Astrocyte (in vitro differentiated cells and primary cell): ENCODE measurements at places on chromosomes 3 and 15. TPM values are rescaled to one million over a fixed set of nuclear protein-coding genes. Genes with fewer than 3 reads are reported as not detected.

DNA sequence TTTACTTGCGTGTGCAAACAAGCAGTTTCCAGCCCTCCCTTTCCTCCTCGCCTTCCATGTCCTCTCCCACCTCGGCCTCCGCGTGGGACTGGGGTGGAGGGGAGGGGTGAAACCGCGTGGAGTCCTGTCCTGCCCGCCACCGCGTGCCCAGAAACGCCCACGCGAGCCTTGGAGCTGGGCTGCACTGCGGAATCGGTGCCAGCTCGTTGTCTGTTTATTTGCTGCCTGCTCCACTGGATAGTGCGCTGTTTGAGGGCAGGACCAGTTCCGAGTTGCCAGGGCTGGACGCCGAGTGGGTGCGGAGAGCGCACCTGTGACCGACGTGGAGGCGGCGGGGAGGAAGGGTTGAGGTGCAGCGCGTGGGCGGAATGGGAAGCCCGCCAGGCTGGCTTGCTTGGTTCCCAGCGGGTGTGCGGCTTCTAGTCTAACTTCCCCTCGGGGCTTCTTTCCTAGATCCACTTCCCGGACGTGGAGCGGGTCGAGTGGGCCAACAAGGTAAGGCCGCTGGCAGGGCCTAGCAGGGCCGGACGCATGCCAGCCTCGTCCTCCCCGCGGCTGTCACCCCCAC, 17.3 kb downstream of the ESYT3 start:
- no peak for DNase-seq

GRCh38 chr3:47634996-47635395, 56.3 kb upstream of the CSPG5 start:
- no peak for DNase-seq

- no peak for DNase-seq
Observed at GRCh38 chr3:143791386-143791785, 56.9 kb downstream of the SLC9A9 start.

DNA sequence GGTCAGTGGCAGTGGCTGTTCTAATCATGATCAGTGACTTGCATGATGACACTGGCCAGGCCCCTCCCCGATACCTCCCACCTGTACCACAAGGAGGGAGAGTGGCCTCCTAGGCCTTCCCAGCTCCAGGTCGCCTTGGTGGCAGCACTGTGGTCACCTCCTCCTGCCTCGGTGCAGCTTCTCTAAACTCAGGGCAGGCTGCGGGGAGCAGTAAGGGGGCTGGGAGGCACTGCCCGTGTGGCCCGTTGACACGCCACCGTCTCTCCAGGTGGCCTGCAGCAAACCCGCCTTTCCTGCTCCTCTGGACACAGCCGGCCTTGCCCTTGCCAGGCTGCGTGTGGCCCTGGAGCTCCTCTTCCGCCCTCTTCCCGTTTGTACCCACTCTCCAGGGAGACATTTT, 184.1 kb downstream of the XXYLT1 start:
- DNase-seq, result no peak

DNA sequence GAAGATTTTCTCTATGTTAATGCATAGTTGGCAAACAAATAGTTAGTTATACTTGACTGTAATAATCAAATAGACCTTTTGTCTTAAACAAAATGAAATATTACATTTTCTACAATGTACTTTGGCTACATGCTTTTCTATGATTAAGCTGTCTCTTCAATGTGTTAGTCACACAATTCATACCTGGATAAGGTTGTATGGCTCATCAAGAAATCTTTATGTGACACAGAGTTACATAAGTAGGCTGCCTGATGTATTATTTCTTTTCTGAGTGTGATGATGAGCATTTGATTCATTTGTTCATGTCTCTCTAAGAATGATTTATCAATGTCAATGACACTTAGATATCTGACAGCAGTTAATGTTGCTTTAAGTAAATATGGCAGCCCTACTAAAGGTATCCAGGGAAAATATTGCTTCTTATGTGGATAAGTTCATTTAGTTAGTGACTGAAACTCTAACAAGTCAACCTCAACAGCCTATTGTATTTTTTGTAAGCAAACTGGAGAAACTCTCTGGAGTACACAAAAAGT, 157.4 kb upstream of the SOX2 start:
- no peak for DNase-seq

CCDC80 gene
- total RNA-seq, result 272 and 333 TPM in 2 replicates

- peak; percentile 65 for DNase-seq
Observed at GRCh38 chr3:45896956-45897355, 10.6 kb downstream of the CCR9 start.

DNA sequence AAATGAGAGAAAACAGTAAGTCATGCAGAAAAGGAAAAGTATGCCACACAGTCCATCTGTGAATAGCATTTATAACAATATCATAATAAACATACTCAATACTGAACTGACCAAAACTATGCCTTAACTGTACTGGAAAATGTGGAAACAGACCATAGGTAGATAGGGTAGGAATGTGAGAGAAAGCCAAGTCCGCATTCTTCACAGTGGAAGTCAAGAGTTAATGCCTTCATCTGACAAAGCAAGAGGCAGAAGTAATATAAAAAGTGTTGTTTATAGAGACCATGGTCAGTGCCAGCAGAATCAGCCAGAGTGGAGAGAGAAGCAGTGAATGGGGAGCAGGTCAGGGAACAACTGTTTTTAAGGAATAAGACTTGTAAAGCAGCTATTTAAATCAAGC, 52.3 kb downstream of the KBTBD12 start:
- peak; percentile 77 for DNase-seq

- peak; percentile 94 for DNase-seq
Observed at GRCh38 chr3:41267975-41268640, 68.8 kb downstream of the CTNNB1 start.

BFSP2 gene
- not detected in 2 replicates for total RNA-seq

CLSTN2 gene
- total RNA-seq, result 80.9 and 85.0 TPM in 2 replicates

DNA sequence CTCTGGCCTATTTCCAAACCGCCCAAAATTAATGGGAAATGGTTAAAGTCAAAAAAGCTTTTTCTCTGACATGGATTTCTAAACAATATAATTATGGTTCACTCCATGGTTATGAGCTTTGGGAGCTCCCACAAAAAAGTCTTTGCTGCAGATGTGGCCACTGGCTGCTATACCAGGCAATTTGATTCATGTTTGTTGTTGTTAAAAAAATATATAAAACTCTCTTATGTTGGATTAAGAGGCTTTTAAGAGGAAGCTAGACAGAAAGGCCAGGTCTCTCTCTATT, 258.6 kb downstream of the TIGIT start:
- DNase-seq, result no peak

GHSR gene
- not detected in 2 replicates for total RNA-seq

DNA sequence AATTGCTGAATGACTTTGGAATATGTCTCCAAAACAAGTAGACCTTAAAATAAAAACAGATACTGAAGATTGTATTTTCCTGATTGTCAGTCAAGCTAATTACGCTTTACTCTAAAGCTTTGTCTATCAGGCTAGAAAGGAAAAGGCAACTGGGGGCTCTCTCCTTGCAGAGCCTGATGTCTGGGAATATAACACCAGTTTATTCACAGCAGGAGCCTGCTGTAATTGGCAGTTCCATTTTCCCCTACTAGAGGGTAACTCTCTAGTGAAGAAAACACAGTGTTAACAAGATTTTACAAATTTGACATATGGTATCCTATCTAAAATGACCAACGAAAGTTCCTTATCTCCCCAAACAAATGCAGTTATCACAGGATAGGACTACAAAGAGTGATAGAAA, 158.8 kb downstream of the PDZRN3 start:
- DNase-seq, result no peak

GRCh38 chr3:161149529-161149928, 44.4 kb upstream of the B3GALNT1 start:
- peak; percentile 77 for DNase-seq

DNA sequence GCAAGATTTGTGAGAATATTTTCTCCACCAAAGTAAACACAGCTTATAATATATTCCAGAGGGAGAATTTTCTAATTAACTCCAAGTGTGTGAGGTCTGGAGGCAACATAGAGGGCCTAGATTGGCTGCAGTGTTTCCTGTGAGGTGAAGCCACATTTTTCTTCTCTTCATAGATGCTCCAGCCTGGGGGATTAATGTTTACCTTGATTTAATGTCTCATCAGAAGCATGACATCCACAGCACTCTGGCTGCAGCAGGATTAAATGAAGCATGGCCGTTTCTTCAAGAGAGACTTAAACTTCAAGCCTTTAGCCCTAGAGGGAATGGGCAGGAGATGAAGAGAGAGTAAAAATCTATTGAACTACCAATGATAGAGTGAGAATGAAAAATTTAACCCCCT, 137.9 kb upstream of the ZBTB20 start:
- DNase-seq, result no peak

- no peak for DNase-seq
Observed at GRCh38 chr3:71713041-71713440, 12.2 kb downstream of the EIF4E3 start.

- peak; percentile 87 for DNase-seq
Observed at GRCh38 chr3:127792541-127793292, 29.6 kb downstream of the MGLL start.
